T-helper 1 cell (primary cell): ENCODE measurements at places on chromosomes 3 and 15.

- DNase-seq: no peak
Measured at GRCh38 chr3:179840985-179841384, 188.1 kb downstream of the USP13 start.

GRCh38 chr3:193777524-193777923 is 184.5 kb downstream of the OPA1 start:
- no peak for DNase-seq

GRCh38 chr15:66720206-66721010 is 18.4 kb downstream of the SMAD6 start:
- DNase-seq: no peak

DNA sequence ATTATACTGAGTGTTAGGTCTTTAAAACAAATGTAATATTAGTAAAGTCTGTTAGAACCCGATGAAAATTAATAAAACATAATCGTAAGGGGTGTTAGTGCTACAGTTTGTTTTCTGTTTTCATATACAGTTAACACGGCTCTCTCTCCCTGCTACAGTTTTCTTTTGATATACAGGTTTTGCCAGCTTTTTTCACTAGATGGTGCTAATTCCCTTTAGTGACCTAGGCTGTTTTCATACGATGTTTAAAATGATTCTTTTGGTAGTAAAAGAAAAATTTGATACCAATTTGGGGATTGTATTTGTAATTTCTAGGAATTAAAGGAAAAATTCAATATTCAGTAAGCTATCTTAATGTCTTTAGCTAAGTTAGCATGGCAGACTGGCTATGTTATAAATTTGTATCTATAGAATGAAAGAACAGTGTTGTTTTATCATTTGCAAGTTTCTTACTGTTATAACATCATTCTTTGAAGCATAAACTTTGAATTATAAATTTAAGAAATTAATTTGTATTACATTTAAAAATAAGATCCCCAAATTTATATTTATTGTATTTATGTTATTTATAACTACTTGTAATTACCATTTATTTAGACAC is 11.5 kb downstream of the APH1B start:
- no peak for DNase-seq

DNA sequence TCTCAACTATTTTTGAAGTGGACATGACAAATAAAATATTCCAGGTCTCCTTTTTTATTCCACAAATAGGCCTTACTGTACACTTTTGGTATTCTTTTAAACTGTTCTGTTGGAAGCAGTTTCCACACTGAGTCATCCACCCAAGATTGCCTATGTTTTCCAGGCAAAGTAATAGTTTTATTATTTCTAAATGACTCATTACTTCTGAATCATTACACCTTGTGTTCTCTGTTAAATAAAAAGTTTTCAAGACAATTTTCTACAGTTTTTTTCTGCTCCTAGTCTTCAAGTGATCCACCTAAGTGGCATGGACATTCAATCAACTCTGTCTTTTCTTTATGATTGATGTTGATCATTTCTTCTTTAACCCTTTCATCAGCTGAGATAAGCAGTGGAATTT is 26.5 kb downstream of the PPP2R3A start:
- no peak for DNase-seq

- DNase-seq: no peak
Measured at GRCh38 chr3:197856199-197856816, 65.3 kb downstream of the LRCH3 start.
